ENCODE measurements at places on chromosomes 1 and 21.

- peak; percentile 77 for DNase-seq
Measured at GRCh38 chr1:27395441-27396195, 3.2 kb downstream of the GPR3 start.

- no peak for DNase-seq
Measured at GRCh38 chr1:219405531-219406331, 207.2 kb downstream of the ZC3H11B start.

DNA sequence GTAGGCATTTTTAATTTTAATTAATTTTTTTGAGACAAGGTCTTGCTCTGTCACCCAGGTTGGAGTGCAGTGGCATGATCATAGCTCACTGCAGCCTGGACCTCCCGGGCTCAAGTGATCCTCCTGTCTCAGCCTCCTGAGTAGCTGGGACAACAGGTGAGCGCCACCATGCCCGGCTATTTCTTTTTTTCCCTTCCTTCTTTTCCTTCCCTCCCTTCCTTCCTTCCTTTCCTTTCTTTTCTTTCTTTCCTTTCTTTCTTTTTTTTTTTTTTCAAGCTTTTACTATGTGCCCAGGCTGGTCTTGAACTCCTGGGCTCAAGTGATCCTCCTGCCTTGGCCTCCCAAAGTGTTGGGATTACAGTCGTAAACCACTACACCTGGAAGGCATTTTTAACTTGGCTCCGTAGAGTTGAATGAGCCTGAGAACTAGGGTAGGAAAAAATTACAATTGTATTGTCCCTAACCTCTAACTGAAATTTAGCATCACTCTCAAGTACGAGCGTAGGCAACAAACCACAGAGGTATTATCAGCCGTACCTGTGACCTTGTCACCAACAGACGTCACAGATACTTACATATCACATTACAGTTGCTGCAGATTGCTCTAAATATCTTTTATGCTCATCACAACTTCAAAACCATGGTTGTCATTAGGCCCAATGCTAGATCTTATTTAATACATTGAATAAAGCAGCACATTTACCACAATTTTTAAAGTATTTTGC is 8.0 kb downstream of the RUNX3 start:
- no peak for DNase-seq

GRCh38 chr1:110513511-110513910 is 5.5 kb downstream of the KCNA10 start:
- no peak for DNase-seq

DNA sequence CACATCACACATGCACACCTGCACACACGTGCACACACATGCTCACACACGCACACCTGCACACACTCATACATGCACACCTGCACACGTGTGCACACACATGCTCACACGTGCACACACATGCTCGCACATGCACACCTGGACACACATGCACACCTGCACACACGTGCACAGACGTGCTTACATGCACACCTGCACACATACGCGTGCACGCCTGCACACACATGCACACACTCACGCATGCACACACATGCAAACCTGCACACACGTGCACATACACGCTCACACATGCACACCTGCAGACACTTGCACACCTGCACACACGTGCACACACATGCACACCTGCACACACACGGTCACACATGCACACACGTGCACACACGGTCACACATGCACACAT is 32.6 kb downstream of the CFAP74 start:
- DNase-seq: no peak

GRCh38 chr1:155206891-155207805 is 549 bp downstream of the THBS3 start:
- DNase-seq: peak; percentile 75

GRCh38 chr21:39818557-39818956 is 48.7 kb upstream of the PCP4 start:
- no peak for DNase-seq

- DNase-seq: no peak
Measured at GRCh38 chr1:66978201-66978600, 53.4 kb downstream of the MIER1 start.

GRCh38 chr1:202160377-202160940 is at the start of gene PTPN7:
PTPN7 (minus strand) TSS chr1:202160602; CDS start chr1:202159402, 1,200 bp downstream.
- DNase-seq: no peak

All from RWPE1 (cell line).